Activated CD4-positive, alpha-beta memory T cell treated with anti-CD3 and anti-CD28 coated beads for 36 hours (primary cell): ENCODE measurements at places on chromosomes 2 and 18. TPM values are rescaled to one million over a fixed set of nuclear protein-coding genes. Genes with fewer than 3 reads are reported as not detected.

GRCh38 chr2:50949450-50950193, 82.3 kb downstream of the NRXN1 start:
- H3K27me3 ChIP-seq: no peaks in the 10 kb centered on the region
- no peaks in the 10 kb centered on the region for H3K4me1 ChIP-seq
- H3K27ac ChIP-seq: no peak overlapping the region
- no peak for DNase-seq
- no peaks in the 10 kb centered on the region for H3K36me3 ChIP-seq

DNA sequence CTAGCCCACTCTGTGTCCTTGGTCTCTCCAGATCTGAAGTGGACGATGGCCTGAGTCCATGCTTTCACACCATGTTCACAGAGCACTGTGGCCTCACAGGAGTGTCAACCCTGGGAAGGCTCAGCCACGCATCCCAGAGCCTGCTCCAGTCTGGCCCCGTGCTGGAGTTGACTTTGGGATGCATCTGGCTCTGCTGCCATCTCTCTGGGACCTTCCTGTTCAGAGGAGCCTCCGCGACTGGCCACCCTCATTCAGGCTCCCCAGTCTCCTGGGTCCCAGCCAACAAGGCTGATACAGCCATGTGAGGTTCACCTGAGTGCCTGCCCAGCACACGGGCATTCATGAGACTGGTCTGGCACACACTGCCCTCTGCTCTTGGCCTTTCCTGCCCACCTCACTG, 199.7 kb upstream of the RAB6C start:
- H3K27ac ChIP-seq: no peak overlapping the region
- no peaks in the 10 kb centered on the region for H3K4me1 ChIP-seq
- peaks cover 4% of the 10 kb centered on the region for H3K27me3 ChIP-seq
- no peak overlapping the region for H3K4me3 ChIP-seq
- no peak for DNase-seq

DNA sequence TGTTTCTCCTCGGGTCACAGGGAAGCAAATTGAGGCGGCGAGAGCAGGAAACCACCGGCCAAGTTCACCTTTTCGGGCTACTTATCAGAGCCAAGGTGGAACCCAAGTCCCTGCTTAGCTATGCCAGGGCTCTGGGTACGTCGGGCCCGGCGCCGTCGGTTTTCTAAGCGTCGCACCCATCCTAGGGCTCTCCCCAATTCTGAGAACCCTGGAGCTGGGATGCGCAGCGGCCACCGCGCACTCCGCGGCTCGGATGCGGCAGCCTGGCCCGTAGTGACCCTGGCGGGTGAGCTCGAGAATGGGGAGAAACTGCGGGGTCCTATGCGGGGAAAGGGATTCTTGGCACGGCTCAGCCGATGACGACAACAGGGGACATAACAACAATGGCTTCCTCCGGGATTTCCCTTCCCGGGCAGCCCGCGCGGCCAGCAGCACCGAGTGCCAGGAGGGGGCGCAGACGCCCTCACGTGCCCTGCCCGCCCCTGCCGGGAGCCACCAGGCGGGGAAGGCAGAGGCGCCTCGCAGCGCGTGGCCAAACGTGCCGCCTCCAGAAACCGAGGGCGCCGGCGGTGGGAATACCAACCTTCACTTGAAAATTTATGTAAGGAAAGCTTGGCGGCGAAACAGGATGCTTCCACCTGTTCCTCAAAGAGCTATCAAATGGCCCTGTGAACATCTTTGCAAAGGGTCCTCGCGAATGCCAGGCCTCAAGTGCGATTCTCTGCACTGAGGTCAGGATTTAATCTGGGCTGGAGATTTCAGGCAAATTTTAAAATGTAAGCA, 2.1 kb upstream of the SLC30A3 start:
- DNase-seq: peak; percentile 82
- H3K27me3 ChIP-seq: peaks cover 42% of the 10 kb centered on the region
- H3K4me3 ChIP-seq: peak overlapping the region; percentile 72
- H3K36me3 ChIP-seq: no peaks in the 10 kb centered on the region
- H3K4me1 ChIP-seq: peaks cover 23% of the 10 kb centered on the region

GRCh38 chr2:61220768-61221167, 58.8 kb downstream of the C2orf74 start:
- no peak for DNase-seq
- H3K27me3 ChIP-seq: no peaks in the 10 kb centered on the region
- H3K4me3 ChIP-seq: no peak overlapping the region
- peaks cover 33% of the 10 kb centered on the region for H3K36me3 ChIP-seq

DNA sequence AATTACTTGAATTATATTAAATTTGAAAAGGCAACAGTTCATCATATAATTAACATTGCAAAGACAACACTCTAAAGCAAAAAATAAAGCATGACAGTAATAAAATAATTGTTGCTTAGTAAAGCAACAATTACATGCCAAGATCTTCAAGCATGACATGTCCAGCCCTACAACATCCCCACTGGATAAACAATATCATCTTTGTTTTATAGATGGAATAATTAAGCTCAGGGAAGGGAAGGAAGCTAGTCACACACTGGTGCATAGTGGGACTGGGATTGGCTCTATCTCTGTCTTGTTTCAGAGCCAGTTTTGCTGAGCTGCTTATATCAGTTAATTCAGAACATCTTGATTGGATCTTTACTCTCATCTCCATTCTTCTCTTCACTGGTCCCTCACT, 49.9 kb upstream of the PARD3B start:
- no peaks in the 10 kb centered on the region for H3K4me1 ChIP-seq
- no peaks in the 10 kb centered on the region for H3K36me3 ChIP-seq
- H3K27ac ChIP-seq: no peak overlapping the region
- DNase-seq: no peak

The SATB2 gene
- total RNA-seq: 0.19 TPM

The HYCC2 gene
- 20.5 TPM for total RNA-seq

The RAB17 gene
- not detected for total RNA-seq

The DQX1 gene
- 0.56 TPM for total RNA-seq

The STAT4 gene
- total RNA-seq: 52.6 TPM

The LAMA1 gene
- not detected for total RNA-seq

The NOP58 gene
- 151 TPM for total RNA-seq
